ENCODE measurements at places on chromosomes 5 and 9.
A peak's percentile ranks its signal among the peaks of the same experiment; 100 is the strongest.

- DNase-seq = no peak
Measured at GRCh38 chr9:4026905-4027304, 273.0 kb downstream of the GLIS3 start.

DNA sequence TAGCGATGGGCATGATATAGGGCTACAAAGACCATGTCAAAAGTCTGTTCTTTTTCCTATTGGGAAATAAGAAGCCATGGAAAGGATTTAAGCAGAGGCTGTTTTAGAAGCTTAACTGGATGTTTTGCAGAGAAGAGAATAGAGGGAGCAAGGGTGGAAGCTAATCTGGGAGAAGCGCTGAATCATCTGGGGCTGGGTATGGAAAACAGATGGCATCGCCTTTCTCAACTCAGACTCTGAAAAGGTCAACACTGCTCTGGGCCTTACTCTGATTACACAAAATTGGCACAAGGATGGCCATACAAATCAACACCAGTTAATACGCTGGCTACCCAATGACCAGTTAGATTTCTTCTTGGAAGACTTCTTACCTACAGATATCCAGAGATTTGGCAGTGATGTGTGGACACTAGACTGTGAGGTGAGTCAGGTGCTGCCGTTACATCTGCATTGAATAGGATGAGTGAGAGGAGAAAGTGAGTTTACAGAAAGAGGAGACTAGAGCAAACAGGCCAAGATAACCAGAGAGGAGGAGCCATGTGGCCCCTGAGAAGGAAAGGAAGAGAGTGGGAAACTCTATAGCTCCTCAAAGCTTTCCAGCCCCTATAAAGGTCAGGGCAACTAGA, 6.2 kb upstream of the TCERG1 start:
- no peak for DNase-seq

DNA sequence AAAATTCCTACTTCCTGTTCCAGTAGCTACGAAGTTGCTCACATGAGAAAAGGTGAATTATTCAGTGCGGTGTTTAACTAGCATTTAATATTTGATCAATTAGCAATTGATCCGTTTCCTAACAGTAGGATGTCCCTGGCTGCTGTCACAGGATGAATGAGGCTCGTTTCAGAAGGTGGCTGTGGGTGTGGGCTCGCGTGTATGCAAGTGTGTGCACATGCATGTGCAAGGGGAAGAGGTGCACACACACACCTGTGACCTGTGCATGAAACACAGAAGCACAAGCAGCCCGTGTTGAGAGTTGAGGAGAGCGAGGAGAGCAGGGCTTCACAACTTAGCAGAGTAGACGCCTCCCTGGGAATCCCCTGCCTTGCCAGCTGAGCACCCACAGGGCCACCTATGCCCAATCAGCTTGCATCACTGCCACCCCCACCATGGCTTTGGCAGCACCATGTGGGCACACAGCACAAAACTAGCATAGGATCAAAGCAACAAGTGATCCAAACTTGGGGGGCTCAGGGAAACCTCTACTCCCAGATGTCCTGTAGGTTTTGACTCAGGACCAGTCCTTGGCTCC, 107.2 kb downstream of the C5orf15 start:
- DNase-seq = no peak

GRCh38 chr9:30995956-30996738, 1388.3 kb upstream of the ACO1 start:
- DNase-seq = no peak

DNA sequence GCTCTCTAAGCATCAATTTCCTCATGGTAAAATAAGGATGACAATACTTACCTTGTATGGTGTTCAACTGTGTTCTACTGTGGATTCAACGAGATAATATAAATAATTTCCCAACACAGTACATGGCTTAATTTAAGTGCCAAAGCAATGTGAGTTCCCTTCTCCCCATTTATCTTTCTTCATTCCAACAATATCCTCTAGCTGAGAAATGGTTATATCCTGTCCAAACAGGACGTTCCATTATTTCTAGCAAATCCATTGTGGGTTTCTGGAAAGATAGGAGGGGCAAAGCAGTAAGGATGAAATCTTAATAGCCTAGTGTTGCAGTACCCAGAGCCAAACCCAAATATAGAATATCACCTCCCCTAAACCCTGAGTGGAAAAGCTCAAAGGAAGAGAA, 22.0 kb downstream of the ABCA1 start:
- no peak for DNase-seq

- DNase-seq = no peak
Measured at GRCh38 chr9:18721267-18721994, 247.5 kb downstream of the ADAMTSL1 start.

DNA sequence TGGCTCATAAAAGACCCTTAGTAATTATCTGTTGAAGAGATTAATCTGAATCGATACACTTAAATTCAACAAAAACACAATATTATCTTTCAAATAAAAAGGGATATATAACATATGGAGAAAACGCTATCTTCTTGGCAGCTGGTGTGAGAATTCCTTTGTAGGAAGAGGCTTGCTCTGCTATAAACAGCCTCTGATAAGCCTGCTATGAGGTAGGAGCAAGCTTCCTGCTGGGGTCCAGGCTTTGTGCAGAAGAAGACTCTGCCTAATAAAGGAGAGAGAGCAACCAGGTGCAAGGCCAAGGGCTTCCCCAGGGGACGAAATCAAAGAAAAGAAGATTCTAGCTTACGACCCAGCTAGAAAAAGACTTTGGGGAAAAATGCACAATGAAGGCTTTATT, 43.3 kb upstream of the SSBP2 start:
- DNase-seq = no peak

DNA sequence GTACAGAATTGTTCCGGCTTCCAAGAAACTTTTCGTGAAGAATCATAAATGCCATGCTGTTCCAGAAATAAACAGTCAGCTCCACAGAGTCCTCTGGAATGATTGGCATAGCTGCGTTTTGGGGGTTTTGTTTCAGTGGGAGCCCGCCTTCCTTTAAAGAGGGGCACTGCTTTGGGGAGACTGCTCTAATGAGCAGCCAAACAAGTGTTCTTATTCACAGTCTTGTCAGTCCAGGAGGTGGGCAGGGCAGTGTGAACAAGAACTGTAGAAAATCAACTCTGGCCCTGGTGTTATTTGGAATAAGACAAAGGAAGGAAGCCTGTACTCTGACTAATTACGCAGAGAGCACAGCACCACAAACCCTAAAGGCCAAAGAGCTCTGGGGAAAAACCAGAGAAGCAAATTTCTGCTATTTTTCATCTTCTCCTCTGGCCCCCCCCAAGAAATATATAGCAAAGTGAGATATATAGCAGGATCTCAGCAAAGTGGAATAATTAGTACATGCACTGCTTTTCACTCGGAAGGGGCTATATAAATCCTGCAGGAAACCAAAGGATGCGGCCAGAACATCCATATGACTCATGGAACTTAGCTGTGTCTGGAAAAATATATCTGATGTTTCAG, 92.9 kb downstream of the GLDC start:
- DNase-seq = no peak

GRCh38 chr5:138491284-138491648, 26.0 kb downstream of the EGR1 start:
- DNase-seq = no peak

- DNase-seq = no peak
Measured at GRCh38 chr5:150017226-150018005, 16.9 kb downstream of the HMGXB3 start.

DNA sequence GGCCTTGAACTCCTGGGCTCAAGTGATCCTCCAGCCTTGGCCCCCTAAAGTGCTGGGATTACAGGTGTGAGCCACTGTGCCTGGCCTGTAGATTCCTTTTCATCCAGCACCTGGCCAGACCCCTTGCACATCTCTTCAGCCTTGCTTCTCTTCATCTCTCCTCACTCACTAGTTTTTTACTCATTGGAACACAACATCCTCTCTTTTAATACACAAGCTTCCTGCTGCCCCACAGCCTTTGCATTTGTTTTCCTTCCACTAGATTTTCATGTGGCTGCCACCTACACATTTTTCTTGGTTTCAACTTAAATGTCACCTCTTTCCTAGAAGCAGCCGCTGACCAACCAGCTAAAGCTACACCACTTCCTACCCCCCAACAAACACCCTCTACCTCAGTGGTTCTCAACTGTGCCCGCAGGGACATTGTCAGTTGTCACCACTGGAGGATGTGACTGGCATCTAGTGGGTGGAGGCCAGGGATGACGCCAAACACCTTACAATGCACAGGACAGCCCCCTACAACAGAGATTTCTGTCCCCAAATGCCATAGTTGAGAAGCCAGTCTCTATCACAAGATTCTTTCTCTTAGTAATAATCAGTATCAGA, 33.7 kb downstream of the HAVCR1 start:
- DNase-seq = no peak

- DNase-seq = no peak
Measured at GRCh38 chr5:178525906-178526732, 64.1 kb downstream of the COL23A1 start.

DNA sequence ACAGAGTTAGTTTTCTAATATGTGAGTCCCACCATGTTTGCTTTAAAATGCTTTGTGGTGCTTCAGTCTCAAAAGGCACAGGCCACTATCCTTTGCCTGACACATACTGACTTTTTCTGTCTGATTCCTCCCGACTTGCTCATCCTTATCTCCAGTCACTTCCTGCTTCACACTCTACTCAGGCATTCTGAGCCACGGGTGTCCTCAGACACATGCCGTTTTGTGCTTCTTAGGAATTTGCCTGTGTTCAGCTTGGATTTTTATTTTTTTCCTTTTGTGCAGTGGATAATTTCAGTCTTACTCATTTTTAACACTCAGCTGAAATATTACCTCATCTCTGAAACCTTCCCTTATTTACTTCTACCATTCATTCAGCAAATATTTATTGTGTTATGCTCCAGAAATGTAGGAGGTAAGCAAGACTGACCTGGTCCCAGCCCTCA, 54.1 kb downstream of the MAN2A1 start:
- no peak for DNase-seq

- no peak for DNase-seq
Measured at GRCh38 chr5:32836176-32836575, 125.1 kb downstream of the NPR3 start.

- no peak for DNase-seq
Measured at GRCh38 chr5:108101130-108101529, 280.8 kb downstream of the FBXL17 start.

DNA sequence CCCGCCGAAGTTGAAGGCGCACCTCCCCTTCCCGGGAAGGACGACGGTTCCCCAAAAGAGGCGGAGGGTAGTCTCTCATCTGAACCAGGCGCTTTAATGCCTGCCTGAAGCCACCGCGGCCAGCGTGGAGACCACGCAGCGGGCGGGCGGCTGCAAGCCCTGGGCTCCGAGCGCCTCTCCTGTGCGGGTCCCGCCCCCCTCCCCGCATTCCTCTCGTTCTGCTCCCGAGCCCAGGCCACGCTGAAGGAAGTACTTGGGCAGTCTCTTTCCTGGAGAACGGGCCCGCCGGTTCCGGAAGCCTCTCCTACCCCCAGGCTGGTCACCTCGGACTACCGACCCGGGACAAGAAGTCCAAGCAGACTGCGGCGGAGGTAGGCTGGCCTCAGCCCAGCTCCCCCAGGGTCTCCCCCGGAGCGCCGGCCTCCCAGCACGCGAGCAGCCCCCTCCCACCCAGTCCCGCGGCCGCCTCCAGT, 571 bp downstream of the PPIC start:
- DNase-seq = peak; percentile 36
